ENCODE measurements at places on chromosomes 2 and 18.
A peak's percentile ranks its signal among the peaks of the same experiment; 100 is the strongest.

- peak; percentile 30 for DNase-seq
Observed at GRCh38 chr2:60554074-60554645, 706 bp upstream of the BCL11A start.

- no peak for DNase-seq
Observed at GRCh38 chr2:205811387-205811786, 129.1 kb downstream of the NRP2 start.

DNA sequence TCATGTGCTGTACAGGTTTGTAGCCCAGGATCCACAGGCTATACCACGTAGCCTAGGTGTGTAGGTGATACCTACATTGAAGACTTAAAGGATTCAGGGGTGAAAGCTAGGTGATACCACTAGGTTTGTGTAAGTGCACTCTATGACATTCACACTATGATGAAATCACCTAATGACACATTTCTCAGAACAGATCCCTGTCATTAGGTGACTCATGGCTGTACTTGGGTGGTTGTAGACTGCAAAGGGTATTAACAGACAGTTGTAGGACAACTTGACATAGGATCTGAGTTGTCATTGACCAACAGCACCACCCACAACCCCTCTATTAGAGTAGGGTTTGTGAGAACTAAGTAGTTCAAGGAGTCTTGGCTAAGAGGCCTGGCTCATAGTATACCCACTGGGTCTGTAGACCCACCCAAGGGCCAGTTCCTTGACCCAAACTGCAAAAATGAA lies 27.7 kb upstream of the SMCHD1 start:
- DNase-seq = no peak

DNA sequence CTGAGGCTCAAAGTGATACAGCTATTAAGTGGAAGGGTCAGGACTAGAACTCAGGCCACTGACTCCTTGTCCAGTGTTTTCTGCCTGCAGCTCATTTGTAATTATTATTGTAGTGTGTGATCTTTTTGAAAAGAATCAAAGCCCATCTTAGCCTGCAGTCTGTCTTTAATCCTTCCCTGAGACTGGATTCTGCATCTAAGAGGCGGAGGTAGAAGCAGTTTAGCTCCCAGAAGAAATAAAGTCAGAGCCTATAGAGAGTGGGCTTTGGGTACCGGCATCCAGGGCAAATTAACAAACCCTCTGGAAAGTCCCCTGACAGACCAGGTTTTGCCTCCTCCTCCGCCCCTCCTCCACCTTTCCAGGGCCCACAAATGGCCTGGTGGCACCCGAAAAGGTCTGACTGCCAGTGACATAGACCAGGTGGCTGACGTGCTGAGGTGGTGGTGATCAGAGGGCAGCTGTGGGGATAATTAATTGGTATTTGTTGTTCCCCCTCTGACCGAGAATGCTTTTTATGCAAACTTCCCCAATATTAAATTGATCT lies 2.2 kb upstream of the RAX start:
- DNase-seq = no peak

- DNase-seq = no peak
Observed at GRCh38 chr2:176490061-176490861, 221.0 kb downstream of the MTX2 start.

- DNase-seq = no peak
Observed at GRCh38 chr2:238489896-238490295, 63.2 kb downstream of the ASB1 start.

DNA sequence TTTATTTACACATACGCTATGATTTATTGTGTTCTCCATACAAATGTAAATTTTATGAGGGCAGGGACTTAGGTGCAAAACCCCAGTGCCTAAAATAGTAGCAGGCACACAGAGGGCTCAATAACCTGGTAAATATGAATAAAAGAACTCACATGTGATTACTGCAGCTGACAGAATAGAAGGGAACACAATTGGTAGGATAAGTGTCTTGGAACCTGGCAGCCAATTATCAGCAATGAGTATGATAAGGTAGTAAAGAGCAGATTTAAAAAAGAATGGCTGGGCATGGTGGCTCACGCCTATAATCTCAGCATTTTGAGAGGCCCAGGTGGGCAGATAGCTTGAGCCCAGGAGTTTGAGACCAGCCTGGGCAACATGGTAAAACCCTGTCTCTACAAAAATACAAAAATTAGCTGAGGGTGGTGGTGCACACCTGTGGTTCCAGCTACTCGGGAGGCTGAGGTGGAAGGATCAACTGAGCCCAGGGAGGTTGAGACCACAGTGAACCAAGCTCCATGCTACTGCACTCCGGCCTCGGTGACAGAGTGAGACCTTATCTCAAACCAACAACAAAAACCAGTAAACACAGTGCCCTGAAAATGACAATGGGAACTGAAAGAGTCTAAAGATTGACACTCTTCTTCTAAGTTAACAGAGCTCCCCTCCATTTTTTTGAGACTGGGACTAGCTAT lies 9.9 kb downstream of the SNRPG start:
- DNase-seq = no peak

DNA sequence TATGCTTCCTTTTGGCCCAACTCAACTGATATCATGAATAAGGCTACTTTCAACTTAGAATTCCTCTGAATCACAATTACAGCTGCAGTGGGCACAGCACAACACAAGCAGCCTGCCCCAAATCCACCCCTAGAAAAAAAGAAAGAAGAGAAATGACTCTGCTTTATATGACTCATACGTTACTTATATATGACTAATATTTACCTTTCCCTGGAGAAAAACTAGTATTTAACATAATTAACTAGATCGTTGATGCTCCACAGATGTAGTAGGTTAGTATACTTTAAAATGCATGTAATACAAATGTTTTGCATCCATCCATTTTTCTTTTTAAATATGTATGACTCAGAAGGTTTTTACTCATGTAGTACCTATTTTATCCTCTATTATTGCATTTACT lies 133.3 kb upstream of the UNC80 start:
- no peak for DNase-seq

DNA sequence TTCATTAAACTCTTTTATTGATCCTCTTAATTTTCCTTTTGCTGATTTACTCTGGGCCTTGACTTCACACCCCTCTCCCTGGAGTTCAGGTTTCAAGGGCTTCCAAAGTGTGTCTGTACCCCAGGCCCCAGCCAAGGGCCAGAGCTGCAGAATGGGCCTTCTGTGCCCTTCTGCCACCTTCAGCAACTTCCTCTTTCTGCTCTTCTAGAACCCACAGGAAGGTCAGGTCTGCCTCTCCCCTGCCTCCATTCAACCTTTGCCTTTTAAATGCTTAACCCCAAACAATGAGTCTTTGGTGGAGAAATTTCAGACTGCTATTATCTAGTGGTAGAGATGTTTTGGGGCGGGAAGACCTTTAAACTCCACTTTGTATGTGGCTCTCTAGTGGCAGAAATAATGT lies 63.1 kb downstream of the TSN start:
- DNase-seq = no peak

DNA sequence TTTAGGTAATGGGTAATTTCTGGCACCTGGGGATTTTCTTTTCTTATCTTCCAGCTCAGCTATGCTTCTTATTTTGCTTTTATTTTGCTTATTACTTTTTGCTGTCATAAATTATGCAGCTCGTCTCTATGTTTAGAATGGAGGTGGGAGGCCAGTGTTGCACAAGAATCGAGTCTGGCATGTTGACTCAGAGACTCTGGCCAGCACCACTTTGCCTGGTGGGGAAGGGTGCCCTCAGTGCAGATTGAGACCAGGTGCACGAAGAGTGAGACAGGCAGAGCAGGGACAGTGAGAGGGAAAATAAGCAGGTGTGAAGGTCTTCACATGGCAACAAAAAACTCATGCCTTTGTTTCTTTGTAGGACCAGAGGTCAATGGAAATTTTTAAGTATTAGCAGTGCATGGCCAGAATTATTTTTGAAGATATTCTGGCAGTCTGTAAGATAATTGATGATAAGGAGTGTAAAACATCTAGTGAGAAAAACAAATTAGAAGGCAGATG lies 59.2 kb upstream of the SLC5A7 start:
- DNase-seq = no peak

DNA sequence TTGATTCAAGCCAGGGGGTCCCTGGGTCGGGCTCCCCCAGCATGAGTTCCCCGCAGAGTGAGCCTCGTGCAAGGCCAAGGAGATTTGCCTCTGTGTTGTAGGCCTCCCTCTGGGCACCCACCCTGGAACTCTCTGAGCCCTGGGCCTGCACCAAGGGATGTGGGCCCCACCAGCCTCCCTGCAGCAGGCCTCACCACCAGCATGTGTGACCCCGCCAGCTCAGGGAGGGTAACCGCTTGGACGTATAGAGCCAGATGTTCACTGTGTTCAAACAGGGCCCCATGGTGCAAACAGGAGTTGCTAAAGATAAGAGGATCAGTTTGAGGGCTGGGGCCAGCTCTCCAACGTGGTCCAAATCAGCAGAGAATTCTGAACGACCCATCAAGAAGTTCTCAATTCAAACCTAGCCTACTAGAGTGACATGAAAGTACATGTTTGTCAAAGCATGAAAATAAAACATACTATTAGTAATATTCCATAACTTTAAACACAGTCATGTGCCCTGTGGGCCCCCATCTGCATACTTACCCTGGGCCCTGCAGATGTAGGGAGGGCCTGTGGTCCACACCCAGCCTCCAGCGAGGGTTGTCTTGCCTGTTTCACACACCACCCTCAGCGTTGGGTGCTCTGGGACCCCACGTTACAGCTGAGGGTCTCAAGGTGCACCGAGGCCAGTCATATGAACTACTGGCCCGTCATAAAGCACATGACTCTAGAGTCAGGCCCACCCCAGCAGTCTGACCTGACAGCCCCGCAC lies 5.5 kb upstream of the TUBB6 start:
- no peak for DNase-seq

GRCh38 chr18:23154823-23155500 lies 19.7 kb downstream of the CABLES1 start:
- no peak for DNase-seq

DNA sequence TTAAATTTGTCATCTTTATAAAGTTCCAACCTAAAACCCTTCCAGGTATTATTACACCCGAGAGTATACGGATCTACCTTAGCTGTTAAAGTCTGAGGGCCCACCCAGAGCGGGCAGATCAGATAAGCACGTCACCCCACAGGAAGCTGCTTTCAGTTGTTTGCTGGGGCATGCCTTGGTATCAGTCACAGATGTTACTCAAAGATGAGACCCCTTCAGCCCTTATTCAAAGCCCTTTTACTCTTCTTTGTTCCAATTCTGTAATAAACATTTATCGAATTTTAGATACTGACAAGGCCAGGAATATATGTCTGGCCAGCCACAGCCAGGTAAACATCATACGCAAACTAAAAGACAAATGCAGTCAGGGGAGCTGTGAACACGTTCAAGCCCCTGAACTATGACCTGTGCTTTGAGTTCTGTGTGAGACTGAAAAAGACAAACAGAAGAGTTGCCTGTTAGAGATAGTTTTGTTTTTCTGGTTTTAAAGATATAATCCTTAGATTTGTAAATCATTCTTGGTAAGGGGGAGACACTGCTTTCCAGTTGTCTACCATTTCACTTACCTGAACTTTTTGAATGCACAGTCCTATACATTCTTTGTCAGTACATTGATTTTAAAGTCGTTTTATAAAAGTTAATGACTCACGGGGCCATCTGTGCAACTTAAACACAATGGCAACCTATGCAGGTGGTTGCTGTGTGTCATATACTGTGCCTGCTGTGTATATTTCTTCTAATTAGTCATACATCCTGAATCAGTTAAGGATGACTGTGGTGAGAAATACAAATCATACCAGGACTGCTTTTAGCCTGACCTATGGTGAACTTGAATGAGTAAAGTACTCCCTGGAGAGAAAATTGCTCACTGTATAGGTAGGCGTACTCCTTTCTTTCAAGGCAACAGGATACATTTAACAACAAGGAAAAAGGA lies 100.5 kb upstream of the ITPRID2 start:
- DNase-seq = no peak

GRCh38 chr2:190867212-190867611 lies 13.4 kb upstream of the GLS start:
- no peak for DNase-seq

GRCh38 chr2:30323499-30323898 lies 92.2 kb downstream of the LBH start:
- DNase-seq = no peak

DNA sequence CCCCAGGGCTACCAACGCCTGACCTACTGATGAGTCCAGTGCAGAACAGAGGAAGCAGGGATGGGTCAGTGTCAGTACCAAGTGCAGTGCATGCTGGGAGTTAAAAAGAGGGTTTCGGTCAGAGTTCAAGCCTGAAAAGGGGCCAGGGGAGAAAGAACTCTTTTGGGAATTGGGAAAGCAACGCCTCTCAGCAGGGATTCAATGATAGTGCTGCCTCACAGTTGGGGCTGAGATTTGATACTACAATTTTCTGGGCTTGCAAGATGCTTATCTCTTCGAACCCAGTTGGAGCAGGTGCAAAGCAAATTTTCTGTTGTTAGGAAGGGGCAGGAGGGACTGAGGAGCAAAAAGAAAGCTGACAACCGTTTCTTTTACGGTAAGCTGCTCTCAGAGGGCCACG lies 82.6 kb downstream of the CERKL start:
- peak; percentile 76 for DNase-seq

DNA sequence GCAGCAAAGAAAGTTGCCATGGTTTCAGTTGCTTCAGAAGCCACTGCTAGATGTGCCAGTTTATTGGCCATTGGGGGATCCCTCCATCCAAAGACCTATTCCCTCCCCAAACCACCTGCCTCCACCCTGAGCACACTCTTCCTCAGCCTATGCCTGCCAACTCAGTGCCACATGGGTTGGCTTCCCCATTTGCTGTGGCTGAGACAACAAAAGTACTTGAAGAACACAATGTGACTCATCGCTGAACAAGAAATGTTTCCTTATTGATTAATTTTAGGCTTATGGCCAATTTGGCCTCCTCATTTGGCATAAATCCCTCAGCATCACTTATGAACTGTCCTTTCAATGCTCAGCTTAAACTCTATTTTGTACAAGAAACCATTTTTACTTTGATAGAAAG lies 215.9 kb downstream of the TMEM247 start:
- no peak for DNase-seq

DNA sequence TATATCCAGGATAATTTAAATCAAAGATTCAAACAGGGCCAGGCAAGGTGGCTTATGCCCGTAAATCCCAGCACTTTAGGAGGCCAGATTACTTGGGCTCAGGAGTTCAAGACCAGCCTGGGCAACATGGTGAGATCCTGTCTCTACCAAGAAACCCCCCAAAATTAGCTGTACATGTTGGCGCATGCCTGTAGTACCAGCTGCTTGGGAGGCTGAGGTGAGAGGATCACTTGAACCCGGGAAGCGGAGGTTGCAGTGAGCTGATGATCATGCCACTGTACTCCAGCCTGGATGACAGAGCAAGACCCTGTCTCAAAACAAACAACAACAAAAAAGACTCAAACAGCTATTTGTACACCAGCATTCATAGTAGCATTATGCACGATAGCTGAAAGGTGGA lies 9.2 kb downstream of the RAB10 start:
- DNase-seq = no peak

DNA sequence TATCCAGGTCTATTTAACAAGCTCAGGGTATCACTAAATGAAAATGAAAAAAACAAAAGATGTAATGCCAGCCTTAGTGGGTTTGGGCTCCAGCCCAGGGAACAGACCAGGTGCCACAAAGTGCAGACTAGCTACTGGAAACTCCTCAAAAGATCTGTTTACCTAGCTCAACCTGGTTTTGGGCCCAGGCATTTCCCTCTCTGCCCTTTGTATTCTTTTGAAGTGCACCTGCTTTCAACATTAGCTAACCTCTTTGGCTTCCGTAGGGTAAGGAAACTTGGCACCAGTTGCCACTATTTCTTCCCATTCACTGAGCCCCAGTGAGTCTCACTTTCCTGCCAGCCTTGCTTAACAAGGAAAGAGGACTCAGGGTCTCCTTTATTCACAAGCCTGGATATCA lies 123.6 kb upstream of the CDCA7 start:
- peak; percentile 99 for DNase-seq
